ENCODE measurements at places on chromosomes 13 and 19.
A peak's percentile ranks its signal among the peaks of the same experiment; 100 is the strongest.

- no peak for DNase-seq
These were observed 16.8 kb downstream of the CLEC11A start for GRCh38 chr19:50739914-50740426.

GRCh38 chr13:65606622-65607021, 1623.5 kb downstream of the PCDH9 start:
- DNase-seq = no peak

DNA sequence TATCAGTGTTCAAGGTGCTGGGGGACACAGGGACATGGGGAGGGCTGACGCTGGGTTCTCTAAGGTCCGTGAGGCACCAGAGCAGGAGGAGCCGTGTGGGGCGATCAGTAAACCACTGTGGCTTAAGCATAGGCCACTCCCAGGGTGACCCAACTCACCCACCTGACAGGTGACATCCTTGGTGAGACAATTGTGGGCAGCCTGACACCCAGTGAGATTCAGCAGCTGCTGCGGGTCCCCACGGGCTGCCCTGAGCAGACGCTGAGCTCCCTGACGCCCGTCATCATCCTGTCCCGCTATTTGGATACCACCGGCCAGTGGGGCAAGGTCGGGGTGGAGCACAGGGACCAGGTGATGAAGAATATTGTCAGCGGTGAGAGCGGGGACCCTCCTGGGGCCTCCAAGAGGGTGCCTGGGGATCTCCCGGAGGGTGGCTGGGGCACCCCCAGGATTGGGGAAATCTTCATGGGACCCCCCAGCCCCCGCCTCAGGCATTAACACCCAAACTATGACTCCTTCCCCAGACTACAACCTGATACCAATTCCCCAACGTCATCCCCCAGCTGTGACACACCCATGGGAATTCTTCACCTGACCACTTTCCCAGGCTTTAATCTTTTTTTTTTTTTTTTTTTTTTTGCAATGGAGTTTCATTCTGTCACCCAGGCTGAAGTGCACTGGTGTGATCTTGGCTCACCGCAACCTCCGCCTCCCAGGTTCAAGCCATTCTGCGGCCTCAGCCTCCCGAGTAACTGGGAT, 33.3 kb upstream of the SHFL start:
- DNase-seq = no peak

- DNase-seq = no peak
These were observed 189.9 kb downstream of the SPRY2 start for GRCh38 chr13:80151016-80151415.

- no peak for DNase-seq
These were observed 356.7 kb downstream of the FGF9 start for GRCh38 chr13:22027566-22027965.

- peak; percentile 92 for DNase-seq
These were observed 2.9 kb upstream of the HOOK2 start for GRCh38 chr19:12778017-12778904.

DNA sequence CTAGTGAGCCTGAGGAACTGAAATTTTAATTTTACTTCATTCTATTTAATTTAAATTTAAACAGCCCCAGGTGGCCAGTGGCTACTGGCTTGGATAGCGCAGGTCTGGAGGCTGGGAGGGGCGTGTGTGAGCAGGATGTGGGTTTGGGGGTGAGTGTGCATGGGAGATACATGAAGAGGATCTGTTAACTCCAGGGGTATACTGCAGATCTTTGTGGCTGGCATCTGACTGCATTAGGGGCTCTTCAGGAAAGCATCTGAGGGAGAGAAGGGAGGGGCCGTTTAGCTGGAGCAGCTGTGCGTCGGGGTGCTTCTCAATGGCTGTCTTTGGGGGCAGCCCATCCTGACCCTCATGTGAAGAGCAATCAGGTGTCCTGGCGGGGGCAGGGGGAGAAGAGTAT, 6.8 kb downstream of the SHANK1 start:
- no peak for DNase-seq

DNA sequence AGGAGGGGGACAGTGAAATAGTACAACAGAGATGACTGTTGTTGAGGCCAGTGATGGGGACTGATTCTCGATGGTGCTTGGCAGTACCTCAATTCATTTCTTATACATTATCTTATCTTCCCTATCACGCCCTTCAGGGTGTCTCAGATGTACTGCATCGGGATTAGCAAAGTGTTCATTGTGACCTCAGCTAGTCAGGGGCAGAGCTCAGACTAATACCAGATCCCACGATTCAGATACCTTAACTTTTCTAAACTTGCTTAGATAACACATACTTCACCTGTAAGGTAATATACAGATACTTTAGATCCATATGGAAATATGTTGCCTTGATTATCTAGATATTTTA, 720.6 kb downstream of the EFNB2 start:
- DNase-seq = no peak

DNA sequence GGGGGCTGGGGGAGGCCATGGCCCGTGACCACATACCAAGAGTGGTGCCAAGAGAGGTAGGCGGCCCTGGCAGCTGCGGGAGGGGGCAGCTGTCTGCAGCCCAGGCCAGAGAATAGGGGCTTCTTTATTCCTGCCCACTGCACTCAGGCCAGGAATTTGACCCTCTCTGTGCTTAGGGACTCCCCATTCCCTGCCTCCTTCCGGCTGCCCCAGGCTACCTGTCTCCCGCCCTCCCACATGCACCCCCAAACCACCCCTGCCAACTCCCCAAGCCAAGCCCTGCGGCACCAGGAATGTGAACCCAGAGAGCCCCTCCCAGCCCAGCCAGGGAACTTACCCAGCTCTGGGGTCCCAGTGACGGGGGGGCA, 687 bp downstream of the PLEKHA4 start:
- no peak for DNase-seq

DNA sequence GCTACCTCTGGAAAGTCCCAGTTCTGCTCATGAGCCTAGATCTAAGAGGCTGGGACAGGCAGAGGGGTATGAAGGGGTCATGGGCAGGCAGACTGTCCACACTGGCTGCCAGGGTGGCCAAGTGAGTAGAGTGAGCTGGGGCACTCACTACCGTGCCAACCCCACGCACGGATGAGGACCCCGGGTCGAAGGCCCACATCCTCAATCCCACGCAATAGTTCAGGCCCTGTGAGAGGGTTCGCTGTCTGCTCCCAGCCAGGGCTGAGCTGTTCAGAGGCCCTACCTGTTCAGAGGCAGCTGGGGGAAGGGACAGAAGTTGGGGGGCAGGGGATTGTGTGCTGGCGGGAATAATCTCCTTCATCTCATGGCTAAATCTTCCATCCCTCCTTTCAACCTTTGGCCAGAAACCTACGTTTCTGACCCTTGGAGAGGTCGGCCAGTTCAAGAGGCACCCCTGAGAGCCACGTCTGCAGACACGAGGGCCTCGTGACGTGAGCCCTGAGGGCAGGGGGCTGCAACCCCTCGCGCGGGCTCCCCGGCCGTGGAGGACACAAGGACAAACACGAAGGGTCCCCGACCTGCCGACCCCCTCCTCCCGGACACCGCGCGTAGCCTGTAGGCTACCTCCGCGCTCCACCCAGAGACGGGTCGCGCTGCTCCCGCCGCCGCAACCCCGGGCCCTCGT, 1.0 kb upstream of the RPS5 start:
- peak; percentile 78 for DNase-seq

DNA sequence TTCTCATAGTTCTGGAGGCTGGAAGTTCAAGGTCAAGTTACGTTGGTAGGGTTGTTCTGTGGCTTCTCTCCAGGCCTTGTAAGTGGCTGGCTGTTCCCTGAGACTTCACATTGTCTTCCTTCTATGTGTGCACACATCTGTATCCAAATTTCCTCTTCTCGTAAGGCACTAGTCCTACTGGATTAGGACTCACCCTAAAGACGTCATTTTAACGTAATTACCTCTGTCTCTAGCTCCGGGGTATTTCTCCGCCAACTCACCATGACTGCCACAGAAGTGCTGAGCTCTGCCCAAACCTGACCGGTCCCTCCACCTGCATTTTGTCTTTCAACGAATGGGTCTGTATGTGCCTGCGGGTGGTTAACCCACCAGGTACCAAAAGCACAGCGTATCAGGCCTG, 8.7 kb upstream of the SYDE1 start:
- no peak for DNase-seq

DNA sequence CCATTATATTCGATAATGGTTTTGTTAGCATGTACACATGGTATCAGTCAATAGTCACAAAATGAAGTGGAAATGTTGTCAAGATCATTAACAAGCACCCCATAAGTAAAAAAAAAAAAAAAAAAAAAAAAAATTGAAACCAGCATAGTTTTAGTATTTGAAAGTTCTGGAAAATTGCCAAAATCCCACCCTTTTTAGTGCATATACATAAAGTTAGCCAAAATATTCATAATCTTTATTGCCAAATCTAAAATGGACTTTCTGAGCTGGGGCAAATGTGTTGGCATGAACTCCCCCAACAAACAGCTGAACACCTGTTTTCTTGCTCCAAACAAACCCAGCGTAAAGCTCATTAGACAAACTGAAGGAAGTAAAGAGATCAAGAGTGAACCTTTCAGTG, 73.9 kb downstream of the MZT1 start:
- DNase-seq = no peak

GRCh38 chr13:32859707-32860292, 156.4 kb upstream of the KL start:
- no peak for DNase-seq

DNA sequence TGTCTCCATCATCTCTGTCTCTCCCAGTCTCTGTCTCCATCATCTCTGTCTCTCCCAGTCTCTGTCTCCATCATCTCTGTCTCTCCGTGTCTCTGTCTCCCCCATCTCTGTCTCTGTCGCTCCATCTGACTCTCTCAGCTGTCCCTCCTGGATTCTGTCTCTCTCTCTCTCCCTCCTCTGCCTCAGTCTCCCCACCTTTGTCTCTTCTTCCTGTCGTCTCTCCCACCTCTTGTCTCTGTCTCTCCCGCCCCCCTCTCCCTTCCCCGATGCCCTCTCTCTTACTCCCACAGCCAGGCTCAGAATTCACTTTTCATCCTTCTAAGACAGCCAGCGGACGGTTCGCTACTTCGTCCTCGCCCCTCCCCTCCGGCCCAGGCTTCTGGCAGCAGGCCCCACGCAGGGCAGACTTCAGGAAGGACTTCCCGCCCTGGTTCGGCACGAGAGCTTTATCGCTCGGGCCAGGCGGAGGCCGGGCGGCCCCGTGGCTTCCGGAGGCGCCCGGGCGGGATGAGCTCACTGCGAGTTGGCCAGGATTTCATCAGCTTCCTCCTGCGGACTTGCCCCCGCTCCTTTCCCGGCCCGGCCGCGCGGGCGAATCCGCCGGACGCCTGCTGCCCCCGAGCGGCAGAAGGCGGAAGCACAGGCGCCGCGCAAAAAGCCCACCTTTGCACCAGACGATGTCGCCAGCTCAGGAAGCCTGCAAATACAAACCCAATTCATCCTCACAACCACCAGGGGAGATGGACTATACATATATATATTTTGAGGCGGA, 12.4 kb upstream of the CCDC9 start:
- peak; percentile 98 for DNase-seq

DNA sequence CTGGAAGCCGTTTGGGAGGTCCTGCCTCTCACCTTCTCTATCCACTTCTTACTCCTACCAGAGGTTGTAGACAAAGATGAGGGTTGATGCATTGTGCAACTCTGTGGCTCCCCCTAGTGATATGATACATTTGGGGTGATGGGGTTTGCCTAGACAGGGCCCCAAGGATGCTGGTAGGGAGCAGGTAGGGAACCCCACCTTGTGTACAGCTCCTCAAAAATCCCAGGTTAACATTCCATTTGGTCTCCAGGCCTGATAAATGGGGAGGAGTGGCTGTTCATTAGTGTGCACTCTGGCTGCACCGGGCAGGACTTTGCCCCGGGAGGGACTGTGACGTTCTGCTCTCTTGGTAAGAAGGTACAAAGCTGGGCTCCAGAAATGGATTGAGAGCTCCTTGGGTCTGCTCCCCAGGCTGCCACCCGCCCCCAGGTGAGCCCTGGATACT, 19.2 kb downstream of the SIGLEC8 start:
- DNase-seq = peak; percentile 57

DNA sequence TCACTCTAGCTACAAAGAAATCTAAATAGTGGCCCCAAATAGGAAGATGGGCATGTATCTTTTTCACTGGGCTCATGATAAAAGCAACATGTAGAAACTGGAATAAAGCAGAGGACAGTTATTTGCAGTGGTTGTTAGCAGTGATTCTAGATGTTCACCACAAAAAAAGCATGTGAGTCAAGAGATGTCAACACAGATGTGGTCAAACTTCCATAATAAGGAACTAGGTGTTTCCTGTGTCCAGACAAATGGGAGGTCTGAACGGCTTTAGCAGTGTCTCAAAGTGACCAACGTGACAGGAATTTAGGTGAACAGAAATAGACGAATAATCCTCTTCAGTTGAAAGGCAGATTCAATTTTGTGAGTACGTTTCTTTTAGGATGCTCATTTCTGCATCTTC, 162.7 kb downstream of the TBC1D4 start:
- no peak for DNase-seq

DNA sequence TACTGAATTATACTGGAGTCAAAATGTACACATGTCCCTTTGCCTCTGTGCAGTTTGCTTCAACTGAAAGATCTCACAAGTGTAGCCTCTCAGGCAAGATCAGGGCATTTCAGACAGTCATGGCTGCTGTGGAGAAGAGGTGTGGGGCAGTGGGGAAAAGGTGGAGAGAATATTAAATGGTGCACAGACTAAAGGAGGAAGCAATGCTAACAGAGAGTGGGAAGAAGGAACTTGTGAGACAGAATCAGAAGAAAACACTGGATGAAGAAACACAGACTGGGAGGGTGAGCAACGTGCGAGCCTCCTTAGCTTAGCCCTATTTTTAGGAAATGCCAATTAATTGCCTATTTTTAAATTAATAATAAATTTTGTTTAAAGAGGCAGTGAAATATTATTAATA, 49.6 kb upstream of the RAP2A start:
- DNase-seq = no peak

DNA sequence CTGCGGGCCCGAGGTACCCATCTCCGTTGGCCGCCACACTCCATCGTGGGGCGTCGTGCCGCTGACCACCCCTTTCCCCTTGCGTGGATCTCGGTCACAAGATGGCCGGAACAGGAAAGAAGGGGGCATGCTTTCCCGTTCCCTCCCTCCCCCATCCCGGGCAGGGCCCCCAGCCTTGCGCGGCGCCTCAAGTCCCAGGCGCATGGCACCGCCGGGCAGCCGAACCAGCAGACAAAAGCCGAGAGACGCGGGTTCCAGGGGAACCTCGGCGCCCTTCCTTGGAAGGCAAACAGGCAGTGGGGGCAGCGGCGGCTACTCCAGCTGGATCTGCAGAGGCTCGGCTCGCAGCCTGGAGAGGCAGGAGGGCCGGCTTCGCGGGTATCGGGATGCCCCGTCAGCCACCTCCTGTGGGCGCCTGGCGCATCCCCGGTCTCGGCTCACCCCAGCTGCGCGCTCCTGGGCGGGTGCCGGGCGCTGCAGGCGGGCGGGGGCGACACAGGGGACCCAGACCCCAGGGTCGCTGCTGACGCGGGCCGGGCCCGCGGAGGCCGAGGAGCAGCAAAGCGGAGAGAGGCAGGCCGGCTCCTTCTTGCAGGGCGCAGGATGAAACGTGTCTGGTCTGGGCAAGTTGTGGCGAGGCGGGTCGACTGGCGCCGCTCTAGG, 439 bp downstream of the DZIP1 start:
- peak; percentile 78 for DNase-seq

DNA sequence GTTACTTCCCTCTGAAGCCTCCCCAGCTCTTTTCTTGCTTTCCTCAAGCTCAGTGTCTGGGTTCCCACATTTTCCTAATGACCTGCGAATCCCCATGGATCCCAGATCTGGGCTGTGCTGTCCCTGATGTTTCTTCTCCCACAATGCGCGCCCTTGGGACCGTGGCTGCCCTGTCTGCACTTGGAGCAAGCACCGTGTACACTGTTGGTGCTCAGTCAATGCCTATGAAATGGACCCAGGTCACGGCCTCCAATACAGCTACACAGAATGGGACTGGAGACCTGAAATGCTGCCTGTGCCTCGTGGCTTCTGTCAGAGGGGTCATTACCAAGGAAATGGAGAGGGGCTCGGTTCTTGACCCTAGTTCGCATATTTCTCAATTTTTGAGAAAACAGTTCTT, 160.1 kb upstream of the SOX1 start:
- no peak for DNase-seq
